ENCODE measurements at places on chromosomes 5 and 9.

DNA sequence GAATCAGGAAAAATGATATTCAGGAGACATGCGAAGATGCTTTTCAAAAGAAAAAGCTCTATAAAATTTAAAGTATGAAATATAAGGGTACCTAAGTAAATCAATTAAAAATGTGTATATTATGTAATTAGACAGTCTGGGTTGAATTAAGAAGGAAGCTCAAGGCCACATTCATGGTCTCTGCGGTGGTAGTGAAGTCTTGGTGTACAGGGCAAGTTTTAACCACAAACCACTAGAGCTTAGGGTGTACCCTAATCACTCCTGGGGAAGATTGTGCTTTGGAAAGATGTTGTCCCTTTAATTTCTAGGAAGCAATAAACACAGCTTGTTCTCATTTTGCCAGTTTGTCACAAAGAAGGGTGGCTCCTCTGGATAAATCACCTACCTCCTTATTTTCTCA is 287.2 kb upstream of the ZNF608 start:
- no peak for DNase-seq

- DNase-seq: no peak
Observed at GRCh38 chr5:113031557-113031956, 55.0 kb downstream of the DCP2 start.

DNA sequence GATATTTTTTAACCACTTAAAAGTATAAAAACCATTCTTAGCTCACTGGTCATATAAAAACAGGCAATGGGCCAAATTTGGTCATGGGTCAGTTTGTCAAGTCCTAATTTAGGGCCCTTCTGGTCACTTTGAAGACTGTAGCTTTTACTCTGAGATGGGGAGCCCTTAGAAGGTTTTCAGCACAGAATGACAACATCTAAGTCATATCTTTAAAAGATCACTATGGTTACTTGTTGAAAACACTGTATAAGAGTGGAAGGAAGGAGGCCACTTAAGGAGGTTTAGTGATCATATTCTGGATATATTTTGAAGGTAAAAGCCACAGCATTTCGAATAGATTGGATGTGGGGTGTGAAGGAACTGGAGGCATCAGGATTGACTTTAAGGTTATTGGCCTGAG is 76.7 kb downstream of the STRBP start:
- DNase-seq: no peak

- DNase-seq: no peak
Observed at GRCh38 chr5:83551821-83552220, 80.3 kb downstream of the VCAN start.

- no peak for DNase-seq
Observed at GRCh38 chr5:139438707-139439012, 665 bp downstream of the DNAJC18 start.

DNA sequence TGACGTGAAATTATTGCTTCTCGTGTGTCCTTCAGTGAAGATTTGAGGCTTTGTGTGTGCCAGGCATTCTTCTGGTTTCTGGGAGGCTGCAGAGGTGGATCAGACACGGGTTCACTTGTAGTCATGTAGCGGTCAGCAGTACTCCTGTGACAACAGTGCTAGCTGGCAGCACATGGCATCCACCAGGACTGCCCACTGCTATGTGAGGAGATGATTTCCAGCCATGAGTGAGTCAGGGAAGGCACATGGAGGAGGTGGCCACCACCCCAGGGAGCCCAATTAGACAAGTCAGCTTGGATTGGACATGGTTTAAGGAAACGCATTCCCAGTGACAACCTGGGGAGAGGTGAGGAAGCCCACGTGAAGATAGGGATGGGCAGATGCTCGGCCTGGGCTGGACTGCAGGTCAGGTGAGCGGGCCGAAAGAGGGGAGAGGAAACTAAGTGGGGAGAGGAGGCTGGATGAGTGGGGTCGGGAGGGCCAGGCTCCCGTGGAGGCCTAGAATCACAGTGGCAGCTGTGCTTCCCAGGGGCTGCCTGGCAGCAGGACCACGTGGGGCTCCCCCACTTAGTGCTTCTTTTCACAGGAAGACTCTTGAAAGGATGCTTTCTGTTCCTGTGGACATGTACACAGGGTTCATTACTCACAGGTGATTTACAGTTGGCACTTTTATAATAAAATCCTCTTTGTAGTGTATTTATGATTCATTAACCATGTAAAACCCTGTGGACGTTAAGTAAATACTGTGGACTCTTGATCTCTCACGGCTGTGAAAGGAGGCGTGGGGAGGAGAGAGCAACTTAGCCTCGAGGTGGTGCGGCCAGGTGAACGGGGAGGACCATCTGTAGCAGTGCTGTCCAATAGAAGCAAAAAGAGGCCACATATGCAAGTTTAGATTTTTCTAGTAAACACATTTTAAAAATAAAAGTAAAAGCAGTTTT is 80.0 kb upstream of the OTULINL start:
- no peak for DNase-seq

- no peak for DNase-seq
Observed at GRCh38 chr5:141906972-141907371, 16.7 kb upstream of the DELE1 start.

DNA sequence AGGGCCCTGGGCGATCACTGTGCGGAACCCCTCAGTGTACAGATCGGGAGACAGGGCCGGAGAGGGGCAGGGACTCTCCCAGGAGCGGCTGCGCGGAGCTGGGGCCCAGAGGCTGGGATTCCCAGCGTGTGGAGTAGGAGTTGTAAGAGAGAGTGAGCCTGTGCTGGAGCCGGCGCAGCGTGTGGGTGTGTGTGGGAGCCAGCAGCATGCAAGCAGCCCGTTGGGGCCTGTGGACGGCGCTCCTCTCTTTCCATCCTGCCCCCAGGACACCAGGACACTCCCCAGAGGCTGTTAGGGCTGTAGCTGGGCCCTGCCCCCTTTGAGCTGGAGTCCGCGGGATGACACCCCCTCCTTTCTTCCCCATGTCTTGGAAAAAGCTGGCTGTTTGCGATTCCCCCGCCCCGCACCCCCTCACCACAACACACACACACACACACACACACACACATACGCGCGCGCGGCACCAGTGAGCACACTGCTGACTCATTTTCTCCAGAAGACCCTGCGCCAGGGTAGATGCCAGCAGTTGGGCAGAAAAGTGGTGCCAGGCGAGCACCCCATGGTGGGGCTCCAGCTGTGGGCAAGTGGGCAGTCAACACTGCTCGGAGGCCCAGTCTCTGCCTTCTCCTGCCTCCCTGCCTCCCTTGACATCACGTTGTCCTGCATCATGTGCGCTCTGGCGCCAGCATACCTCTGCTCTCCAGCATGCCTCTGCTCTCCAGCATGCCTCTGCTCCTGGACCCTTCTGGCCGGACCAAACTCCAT is 1.5 kb downstream of the COL27A1 start:
- peak; percentile 56 for DNase-seq

DNA sequence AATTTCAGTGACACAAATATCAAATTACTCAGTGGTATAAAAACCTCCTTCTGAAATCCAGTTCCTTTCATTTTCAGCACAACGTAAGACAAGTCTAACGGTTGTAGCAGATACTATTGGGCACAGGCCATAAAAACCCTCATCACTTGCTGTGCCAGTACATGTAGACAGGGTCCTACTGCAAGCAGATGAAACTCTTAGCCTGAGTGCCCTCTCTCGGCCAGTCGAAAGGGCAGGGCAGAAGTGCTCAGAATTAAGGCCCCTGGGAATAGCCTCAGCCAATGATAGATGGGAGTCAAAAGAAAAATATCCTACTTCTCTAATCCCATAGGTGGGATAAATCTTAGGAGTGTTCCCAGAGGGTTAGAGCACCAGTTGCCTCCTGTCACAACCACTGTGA is 168.5 kb upstream of the FER start:
- no peak for DNase-seq

DNA sequence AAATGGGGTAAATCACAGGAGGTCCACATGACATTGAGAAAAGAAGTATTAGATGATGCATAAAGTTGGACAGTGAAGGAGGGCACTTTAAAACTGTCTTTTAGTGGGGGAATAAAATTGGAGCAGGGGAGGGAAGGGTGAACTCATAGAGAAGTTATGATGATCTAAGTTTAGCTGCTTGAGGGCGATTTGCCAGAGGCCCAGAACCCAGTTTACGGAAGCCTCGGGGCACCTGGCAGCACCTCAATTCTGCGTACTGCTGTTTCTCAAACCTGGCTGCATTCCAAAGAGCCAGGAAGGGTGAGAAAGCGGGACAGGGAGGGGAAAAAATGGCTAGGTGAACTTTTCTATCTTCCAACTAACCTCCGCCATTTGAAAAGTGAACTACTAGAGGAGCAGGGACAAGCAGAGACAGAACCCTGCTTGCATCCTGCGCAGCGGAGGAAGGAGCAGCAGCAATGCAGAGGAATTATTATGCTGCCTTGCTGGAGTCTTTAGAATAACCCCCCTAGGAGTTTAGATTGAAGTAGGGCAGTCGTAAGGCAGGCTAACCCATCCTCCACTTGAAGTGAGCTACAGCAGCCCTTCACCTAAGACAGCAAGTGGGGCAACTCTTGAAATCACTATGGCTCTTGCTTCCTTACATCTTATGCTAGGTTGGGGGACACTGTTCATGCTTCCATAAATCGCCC is 316.8 kb downstream of the BRINP1 start:
- DNase-seq: no peak

DNA sequence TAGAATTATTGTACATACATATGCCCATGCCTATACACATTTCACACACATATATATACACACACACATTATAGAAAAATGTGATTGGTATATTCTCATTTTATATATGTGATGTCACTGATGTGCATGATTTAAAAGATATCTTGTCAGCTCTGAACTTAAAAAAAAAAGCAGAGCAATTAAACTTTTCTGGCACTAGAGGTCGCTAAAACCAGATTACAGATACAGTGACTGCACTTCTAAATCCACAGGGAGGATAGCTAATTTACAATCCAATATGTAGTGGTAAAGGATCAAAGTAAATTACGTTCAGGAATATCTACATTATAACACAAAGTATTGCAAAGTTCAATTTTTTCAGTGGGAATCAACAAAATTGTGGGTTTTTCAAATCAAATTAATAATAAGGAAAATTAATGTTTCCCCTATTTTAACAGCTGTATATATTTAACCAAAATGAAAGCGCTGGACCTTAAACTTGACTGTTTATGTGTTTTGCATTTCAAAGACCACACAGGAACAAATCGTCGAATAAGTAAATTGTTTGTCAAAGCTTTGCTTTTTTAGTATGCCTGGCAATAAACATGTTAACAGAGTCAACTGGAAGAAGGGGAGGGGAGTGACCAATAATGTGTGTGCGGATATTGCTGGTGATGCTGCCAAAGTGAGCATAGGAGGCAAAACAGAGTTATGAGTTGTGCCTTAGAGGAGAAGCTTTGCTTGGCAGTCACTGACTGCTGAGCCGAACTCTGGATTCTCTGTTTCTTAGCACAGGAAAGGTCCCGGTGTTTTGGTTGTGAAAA is 1201.4 kb upstream of the C9orf72 start:
- no peak for DNase-seq

GRCh38 chr9:7318920-7319319 is 480.7 kb downstream of the DMAC1 start:
- no peak for DNase-seq
